ENCODE measurements at places on chromosomes 6 and 20. TPM values are rescaled to one million over a fixed set of nuclear protein-coding genes. Genes with fewer than 3 reads are reported as not detected.

KIZ gene
- total RNA-seq, result 18.3 TPM

DNA sequence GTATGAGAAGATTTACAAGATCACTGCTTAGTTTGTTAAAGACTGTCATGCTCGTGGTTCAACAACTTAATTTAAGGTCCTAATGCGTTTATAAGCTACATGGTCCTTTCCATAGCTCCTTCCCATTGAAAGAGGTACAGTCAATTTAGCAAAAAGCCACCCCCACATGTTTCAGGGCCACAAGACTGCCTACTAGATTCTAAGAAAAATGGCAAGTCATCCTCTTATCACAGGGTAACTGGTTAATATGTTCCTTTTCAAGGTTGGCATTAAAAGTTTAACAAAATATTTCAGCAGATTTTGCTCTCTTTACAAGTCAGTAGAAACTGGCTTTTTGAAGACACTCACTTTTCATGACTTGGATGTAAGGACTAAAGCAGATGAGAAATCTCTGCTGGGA lies 15.7 kb downstream of the GSTA3 start:
- no peak for DNase-seq

DNA sequence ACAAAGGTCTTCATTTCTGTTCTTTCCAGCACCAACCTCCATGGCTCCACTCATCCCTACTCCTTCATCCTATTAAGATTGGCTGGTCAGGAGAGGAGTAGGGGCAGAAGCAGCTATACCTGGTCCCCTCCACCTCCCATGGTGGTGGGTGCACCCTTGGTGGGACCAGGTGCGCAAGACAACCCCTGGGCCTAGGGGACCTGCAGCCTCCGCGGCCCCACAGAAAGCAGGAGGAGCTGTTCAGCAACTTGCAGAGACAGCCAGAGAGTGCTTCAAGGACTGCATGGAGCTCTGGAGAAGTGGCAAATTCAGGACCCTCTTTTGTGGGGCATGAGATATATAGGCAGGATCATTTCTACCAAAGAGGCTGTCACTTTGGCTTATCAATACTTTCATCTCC lies 9.8 kb downstream of the ULBP2 start:
- DNase-seq, result no peak

DNA sequence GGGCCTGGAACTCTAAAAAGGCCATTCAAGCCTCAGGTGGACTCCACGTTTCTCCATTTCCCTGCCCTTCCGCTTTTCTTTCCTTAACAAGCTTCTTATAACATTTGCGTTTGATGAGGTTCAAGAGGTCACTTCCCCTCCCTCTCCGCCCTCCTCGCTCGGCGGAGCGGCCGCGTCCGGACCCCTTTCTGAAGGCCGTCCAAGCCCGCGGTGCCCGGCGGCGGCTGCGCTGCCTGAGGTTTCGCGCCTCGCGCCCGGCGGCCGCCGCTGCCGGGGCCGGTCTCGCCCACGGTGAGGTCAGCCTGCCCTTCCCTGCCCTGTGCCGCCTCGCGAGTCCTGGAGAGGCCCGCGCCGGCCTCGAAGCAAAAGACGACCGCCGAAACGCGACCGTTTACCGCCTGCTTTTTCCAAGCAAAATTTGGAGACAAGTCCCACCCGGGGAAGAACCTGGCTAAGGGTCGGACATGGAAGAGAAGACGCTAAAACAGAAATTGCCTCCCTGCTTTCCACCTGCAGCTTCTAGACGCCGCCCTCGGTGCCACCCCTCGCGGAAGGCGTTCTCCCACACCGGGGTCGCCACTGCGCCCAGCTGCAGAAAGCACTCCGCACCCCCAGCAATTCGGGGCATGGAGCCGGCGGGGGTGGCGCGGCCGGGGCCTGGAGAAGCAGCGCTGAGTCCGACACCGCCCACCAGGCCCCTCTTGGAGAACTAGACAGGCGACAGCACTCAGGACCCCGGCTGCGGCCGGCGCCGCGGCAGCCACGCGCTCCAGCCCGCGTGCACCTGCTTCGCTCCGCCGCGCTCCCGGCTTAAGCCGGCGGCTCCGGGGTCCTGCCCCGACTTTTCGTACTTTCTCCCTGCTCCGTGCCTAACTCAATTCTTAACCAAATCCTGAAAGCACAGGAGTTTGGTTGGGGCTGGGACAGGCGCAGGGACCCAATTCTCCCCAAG lies 11.0 kb upstream of the FOXF2 start:
- DNase-seq, result no peak

GSTA5 gene
- total RNA-seq, result not detected

DNA sequence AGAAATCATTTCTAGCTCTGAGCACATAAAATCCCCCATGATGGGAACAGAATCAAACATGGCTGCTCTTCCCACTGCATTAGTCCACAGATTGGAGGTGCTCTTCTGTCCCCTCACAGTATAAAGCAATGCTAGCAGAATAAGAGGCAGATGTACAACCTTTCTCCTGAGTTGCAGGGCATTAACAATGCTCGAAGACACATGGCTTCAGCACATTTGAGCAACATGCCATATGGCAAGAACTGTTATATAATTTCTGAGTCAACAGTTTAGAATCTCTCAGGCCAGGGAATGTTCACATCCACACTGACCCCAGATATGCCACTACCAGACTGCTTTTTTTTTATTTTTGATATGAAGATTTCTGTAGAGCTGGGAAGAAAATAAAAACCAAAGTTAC lies 119.6 kb downstream of the KIF13A start:
- no peak for DNase-seq

DNA sequence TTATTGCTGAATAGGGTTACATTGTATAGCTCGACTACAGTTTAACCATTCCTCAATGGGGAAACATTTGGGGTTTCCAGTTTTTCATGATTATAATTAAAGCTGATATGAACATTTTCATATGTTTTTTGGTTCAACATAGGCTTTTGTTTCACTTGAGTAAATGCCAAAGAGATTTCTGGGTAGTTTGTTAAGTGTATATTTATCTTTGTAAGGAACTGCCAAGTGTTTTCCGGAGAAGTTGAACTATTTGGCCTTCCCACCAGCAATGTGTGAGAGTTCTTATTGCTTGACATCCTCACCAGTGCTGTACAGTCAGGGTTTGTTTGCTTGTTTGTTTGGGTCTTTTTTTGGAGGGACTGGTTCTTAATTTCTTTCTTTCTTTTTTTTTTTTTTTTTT lies 83.7 kb upstream of the RALY start:
- DNase-seq, result no peak

BTNL2 gene
- total RNA-seq, result not detected

GRCh38 chr6:164569509-164569908 lies 739.9 kb downstream of the C6orf118 start:
- DNase-seq, result no peak

DNA sequence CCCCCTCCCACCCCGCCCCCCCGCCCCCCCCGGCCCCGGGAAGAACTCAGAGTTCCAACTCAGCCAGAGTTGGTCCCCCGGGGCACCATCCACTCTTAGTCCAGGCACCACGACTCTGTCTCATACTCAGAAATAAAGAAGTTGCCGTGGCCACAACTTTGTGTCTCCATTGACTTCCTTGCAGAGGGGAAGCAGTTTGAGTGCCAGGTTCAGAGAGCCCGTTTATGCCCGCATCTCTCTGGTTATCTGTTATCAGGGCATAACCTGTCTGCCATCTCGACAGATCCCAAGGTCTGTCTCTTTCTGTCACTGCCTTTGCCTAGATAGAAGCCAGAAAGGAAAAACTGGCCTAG lies 605 bp downstream of the CDC5L start:
- no peak for DNase-seq

DNA sequence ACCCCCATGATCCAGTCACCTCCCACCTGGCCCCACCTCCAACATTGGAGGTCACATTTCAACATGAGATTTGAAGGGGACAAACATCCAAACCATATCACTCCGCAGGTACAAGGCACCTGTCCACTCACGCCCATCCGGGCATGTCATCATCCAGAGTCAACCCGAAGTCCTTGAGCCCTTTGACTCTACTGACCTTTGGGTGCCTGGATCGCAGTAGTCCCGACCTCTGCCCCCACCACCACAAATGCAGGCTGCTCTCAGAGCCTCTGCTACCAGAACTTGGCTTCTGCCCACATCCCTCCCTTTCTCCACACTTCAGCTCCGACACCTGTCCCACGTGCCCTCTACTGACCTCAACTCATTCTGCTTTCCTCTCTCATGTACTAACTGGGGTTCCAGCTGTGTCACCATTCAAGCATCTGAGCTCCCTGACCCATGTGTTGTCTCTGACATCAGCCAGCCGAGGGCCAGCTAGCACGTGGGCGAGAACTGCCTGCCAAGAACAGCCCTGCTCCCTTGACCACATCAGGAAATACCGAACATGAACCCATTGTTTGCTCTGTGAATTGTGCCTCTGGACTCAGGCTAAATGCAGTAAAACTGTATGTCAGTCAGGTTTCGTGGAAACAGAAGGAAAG lies 498.3 kb upstream of the SULF2 start:
- peak; percentile 69 for DNase-seq

FRMD1 gene
- not detected for total RNA-seq

DNA sequence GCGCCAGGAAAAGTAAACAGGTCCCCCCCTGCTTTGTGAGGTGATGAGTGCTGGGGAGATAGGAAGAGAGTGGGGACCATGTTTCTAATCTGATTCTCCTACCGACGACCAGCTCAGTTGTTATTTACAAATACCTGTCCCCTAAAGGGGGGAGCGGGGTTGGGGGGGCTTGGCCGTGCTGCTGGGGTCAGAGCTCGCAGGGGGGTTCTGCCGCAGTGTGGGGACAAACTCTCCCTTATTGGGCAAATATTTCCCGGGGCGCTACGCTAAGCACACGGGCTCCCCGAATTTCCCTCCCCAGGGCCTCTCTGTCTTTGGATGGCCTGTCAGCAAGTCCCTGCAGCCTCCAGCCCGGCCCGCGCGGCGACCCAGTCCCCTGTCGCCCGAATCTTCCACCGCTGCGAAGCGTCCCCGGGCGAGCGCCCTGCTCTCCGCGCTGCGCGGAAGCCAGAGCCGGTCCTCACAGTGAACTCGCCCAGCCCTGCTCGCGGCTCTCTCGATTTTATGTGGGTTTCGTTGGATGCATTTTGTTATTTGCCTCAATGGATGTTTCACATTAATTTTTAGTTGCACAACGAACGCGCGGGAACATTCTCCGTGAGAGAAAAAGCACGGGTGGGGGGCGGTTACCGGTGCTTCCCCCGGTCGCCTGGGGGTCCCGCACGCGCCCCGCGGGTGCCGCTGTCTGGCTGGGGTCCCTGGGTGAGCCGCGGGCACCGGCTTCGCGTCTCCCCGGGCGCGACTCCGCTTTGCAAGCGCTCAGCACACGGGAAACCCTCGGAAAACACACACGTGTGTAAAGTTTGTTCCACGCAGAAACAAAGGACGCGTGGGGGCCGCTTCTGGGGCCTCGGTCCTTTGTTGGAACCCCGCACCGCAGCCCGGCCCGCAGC lies 1.5 kb upstream of the STX16 start:
- peak; percentile 46 for DNase-seq

GRCh38 chr6:157255079-157255478 lies 68.2 kb downstream of the TMEM242 start:
- DNase-seq, result no peak

- no peak for DNase-seq
These were observed 246.1 kb downstream of the SMOC2 start for GRCh38 chr6:168686831-168687730.

RAET1E gene
- 0.41 TPM for total RNA-seq

DNA sequence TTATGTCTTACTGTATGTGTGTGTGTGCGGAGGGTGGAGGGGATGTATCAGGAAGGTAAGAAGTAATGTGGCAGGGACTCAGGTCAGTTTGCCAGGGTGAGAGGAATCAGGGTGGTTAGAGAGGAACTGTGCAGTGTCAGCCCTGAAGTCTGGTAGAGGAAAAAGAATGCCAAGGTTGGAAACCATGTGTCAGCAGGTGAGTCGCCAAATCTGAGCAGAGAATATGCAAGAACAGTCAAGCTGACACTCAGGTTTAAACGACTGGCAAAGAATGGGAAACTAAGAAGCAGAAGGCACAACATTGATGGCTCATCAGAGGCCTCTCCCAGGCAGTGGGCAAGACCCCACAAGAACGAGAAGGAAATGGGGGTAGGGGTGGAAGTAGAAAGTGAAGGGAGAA lies 107.5 kb upstream of the TBX18 start:
- no peak for DNase-seq

TMEM200A gene
- total RNA-seq, result 0.14 TPM
